Natural killer cell (primary cell): ENCODE measurements at places on chromosomes 6 and 20. TPM values are rescaled to one million over a fixed set of nuclear protein-coding genes. Genes with fewer than 3 reads are reported as not detected.

PRR18 gene
- not detected for total RNA-seq

IP6K3 gene
- not detected for total RNA-seq

CYP39A1 gene
- total RNA-seq: not detected

BANF2 gene
- total RNA-seq: not detected

WFDC10B gene
- not detected for total RNA-seq

SLC2A10 gene
- total RNA-seq: 0.79 TPM

TSHZ2 gene
- total RNA-seq: 1.8 TPM

OVOL2 gene
- not detected for total RNA-seq

DNA sequence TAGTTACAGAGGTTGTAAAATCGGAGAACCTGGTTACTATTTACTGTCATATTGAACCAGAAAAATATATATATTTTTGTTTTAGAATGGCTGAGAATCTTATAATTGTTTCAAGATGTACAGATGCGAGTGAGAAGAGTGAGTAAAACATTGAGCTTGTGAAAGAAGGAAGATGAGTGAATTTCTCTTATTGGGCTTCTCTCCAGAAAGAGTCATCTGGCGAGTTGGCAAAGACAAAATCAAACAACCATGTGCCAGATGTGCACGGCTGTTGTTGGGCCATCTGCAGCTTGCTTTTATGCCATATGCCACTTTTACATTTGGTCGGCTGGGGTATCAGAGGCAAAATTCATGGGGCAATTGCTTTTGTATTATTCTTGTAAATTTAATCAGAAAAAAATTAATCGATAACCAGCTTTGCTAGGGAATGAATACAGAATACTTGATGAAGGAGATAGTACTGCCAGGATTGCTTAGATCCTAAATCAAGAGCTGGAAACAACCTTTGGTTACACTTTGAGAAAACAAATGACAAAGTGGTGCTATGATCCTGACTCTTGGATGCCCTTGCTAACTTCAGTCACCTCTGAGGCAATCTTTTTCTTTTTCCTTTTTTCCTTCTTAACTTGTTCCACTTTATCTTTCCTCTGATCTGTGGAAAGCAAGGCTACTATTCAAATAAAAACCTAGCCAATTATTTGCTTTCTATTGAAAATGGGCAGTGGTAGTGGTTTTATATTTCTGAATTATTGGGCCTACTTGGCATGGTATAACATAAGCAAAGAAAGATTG lies 97.1 kb upstream of the GRIK2 start:
- DNase-seq: no peak

GRCh38 chr20:17956099-17956685 lies 12.4 kb downstream of the SNX5 start:
- DNase-seq: no peak

GRCh38 chr20:1322511-1323245 lies 6.3 kb downstream of the SDCBP2 start:
- no peak for DNase-seq

DNA sequence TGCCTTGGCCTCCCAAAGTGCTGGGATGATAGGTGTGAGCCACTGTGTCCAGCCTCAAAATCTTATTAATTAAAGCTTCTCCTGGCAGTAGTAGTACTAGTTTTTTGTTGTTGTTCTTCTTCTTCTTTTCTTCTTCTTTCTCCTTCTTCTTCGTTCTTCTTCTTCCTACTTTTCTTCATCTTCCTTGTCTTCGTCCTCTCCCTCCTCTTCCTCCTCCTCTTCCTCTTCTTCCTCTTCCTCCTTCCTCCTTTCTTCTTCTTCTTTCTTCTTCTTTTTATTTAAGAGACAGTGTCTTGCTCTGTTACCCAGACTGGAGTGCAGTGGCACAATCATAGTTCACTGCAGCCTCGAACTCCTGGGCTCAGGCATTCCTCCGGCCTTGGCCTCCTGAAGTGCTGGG lies 17.2 kb upstream of the DEK start:
- no peak for DNase-seq

GRCh38 chr6:148520109-148520841 lies 177.6 kb downstream of the SASH1 start:
- DNase-seq: no peak

DNA sequence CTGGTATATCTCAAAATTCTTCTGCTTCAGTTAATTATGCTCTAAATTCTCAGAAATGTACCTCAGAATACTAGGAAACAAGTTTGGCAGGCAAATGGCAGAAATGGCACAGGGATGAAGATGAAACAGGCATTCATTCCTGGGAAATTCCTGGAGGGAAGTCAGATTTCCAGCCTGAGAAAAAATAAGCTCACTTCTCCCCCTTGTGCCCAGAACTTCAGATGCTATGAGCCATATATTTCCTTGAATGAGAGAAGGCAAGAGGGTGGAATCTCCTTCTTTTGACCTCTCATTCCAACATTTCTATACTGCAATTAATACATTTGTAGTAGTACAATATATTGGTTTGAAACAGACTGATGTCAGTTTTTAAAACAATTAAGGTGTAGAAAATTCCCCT lies 22.8 kb downstream of the RGS17 start:
- DNase-seq: no peak

- DNase-seq: no peak
Observed at GRCh38 chr20:37530696-37531095, 3.0 kb upstream of the BLCAP start.

DNA sequence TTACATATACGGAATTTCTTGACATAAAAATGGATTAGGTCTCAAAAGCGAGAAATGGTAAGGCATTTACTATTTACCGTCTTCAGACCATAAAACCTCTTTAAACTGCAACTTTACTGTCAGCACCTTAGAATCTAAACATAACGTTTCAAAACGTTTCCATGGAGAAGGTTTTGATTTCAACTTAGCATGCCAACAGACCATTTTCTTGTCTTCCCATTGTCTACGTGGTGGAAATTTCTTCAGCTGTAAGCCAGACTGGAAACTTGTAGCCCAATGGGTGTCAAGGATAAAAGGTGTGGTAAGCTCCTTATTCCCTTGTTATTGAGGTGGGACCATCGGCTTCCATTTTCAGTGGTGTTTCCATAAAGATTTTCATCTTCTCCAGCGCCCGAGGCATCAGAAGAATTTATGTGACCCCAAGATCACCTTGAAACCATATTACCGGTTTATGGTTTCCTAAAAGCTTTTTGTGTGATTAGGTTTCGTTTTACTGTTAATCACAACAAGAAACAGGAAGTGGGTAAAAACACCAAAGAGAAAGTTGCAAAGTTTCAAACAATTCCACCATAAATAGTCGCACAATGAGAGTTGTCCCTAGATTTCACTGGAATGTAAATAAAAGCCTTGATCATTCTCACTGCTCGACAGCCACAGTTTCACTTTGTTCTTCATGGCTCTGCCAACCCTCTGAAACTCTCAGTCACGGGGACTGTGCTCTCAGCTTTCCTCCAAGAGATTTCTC lies 63.0 kb upstream of the CD2AP start:
- DNase-seq: no peak

DNA sequence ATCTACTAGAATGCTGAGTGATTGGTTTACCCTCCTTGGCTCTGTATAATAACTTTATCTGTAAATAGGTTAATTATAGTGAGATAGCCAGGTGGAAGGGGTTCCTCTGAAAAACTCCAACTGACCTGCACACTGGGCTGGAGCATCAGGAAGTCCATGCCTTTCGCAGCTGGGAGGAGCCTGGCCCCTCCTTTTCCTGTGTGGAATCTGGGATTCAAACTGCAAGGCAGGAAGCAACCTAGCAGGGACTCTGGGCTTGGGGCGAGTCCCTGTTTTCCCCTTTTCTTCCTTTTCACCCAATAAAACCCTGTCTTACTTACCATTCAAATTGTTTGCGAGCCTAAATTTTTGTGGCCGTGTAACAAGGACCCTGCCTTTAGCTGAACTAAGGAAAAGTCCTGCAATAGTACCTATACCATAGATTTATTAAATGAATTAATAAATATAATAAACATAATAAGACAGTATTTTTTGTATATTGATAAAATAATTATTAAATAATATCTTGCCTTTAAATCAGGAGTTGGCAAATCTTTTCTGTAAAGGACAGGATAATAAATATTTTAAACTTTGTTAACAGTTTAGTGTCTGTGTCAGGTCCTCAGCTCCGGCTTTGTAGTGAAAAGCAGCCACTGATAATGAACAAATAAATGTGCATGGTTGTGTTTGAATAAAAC lies 406.2 kb upstream of the MMS22L start:
- no peak for DNase-seq

GRCh38 chr6:30154709-30155519 lies 6.1 kb downstream of the TRIM10 start:
- no peak for DNase-seq

- no peak for DNase-seq
Observed at GRCh38 chr20:64146936-64147477, 17.2 kb upstream of the MYT1 start.

GRCh38 chr6:133595111-133595761 lies 293.7 kb upstream of the TCF21 start:
- no peak for DNase-seq

GRCh38 chr6:48280035-48280620 lies 169.1 kb upstream of the PTCHD4 start:
- DNase-seq: no peak

- no peak for DNase-seq
Observed at GRCh38 chr6:109623288-109623687, 67.7 kb downstream of the AK9 start.

DNA sequence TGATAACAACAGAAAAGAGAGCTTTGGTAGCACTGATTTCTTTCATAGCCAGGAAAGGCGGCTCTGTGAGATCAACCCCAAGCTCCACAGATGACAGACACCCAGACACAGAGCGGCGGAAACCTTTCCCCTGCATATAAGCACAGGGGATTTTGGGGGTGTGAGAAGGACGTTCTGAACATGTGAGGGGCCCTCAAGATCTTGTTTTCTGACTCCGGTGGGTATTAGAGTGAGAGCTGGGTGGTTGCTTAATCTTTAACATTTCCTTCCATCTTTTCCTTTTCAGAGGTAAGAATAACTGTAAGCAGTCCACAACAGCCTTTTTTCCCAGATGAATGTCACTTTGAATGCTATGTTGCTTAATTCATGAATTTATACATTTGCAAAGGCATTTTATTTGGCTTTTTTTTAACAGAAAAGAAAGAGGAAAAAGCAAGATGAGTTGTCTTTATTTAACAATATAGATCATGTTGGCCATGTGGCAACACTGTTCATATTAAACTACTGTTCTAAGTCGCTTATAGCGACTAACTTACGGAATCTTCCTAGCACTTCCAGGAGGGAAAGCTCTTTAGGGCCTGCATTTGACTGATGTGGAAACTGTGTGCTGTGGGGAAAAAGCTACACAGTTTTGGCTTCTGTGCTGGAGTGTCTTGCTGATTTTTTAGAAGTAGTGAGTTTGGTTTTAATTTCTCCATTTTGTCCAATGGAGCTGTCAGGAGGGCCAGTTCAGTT lies 80.5 kb upstream of the NAA20 start:
- DNase-seq: no peak
